ENCODE measurements at places on chromosomes 7 and 10. TPM values are rescaled to one million over a fixed set of nuclear protein-coding genes. Genes with fewer than 3 reads are reported as not detected.

DNA sequence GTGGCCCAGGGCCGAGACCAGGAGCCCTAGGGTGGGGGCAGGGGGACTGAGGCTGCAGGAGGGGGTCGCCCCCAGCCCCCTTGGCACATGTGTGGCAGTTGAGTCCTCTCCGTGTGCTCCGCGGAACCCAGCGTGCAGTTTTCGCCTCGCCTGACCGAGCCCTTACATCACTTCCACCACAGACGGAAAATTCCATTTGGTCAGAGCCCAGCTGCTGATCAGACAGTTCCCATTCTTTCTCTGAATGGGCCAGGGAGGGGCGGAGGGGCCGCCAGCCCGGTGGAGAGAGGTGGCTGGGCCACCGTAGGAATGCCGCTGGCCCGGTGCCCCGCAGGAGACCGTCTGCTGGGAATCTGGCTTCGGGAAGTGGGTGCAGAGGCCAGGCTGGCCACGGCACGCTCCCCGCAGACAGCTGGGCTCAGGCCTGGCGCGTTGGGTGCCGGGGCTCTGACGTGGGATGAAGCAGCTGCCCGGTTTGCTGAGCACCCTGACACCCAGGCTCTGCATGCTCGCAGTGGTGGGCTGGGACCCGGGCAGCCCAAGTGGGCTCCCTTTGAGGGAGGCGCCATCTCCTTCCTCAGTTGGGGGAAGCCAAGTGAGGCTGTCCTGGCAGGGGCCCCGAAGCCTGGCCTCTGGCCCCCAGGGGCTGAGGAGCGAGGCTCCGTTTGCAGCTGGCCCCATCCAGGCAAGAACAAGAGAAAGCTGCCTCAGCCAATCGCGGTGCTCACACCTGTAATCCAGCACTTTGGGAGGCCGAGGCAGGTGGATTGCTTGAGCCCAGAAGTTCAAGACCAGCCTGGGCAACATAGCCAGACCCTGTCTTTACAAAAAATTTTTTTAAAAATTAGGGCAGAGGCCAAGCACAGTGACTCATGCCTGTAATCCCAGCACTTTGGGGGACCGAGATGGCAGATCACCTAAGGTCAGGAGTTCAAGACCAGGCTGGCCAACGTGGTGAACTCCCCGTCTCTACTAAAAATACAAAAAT lies 9.9 kb downstream of the TTYH3 start:
- H3K36me3 ChIP-seq = no peaks in the 10 kb centered on the region
- H3K27ac ChIP-seq = peak overlapping the region; percentile 42
- H3K4me1 ChIP-seq = peaks cover 68% of the 10 kb centered on the region
- no peak for DNase-seq

DNA sequence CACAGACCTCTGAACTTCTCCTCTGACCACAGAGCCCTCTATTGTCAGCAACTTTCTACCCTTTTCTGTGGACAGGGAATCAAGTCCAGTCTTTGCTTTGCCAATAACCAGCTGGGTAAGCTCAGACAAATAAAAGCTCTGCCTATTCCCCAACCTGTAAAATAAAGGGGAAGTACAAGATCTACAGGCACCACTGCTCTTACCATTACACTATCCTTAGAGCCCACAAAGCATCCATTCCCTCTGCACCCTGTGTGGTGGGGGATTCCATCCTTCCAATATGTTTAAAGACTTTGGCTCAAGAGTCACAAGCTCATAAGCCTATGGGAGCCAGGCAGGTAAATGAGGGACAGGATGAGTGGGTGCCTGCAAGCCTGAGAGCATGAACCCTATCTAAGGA lies 88.2 kb downstream of the PARD3 start:
- no peaks in the 10 kb centered on the region for H3K36me3 ChIP-seq

EPDR1 gene
- 2.0 TPM for total RNA-seq

GRCh38 chr7:78777829-78778228 lies 675.6 kb downstream of the MAGI2 start:
- H3K4me3 ChIP-seq = no peak overlapping the region
- H3K36me3 ChIP-seq = no peaks in the 10 kb centered on the region
- no peaks in the 10 kb centered on the region for H3K4me1 ChIP-seq
- DNase-seq = no peak

GRCh38 chr10:21744223-21744622 lies 210.2 kb downstream of the MLLT10 start:
- no peaks in the 10 kb centered on the region for H3K27me3 ChIP-seq
- H3K4me3 ChIP-seq = no peak overlapping the region
- no peak for DNase-seq
- peaks cover 14% of the 10 kb centered on the region for H3K4me1 ChIP-seq
- peaks cover 32% of the 10 kb centered on the region for H3K36me3 ChIP-seq

DNA sequence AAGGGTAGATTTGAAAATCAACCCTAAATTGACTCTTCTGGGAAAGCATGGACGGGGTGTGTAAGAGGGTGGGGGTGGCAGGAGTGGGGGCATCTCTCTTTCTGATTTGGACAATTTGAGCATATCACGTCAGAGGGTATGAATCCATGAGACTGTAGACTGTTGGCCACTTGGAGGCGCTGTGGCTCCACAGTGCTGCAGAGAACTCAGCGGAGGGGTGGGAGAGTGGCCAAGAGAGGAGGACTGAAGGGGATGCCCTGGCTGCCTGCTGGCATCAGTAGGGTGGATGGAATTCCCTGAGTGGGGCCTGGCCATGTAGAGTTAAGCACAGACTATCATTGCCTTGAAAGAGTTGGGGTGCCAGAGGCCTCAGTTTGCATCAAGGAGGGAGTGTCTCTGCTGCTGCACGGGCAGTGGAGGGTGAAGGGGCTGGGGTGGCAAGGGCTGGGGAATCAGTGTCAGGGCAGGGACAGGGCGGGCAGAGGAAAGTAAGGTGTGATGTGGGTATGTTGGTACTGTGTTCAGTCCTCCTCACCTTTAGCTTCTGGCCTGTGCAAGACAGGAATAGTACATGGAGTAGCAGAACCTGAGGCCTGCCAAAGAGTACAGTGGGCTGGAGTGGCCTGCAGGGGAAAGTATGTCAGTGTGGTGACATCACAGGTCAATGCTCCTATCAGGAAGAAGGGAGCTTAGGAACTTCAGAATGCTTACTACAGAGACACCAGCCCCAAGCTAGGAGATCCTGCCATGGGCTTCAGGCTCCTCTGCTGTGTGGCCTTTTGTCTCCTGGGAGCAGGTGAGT lies 133.5 kb upstream of the PRSS58 start:
- no peak for DNase-seq
- H3K4me3 ChIP-seq = no peak overlapping the region
- H3K4me1 ChIP-seq = no peaks in the 10 kb centered on the region
- no peaks in the 10 kb centered on the region for H3K27me3 ChIP-seq
- H3K36me3 ChIP-seq = no peaks in the 10 kb centered on the region

- H3K4me3 ChIP-seq = no peak overlapping the region
- DNase-seq = peak; percentile 9
- H3K27ac ChIP-seq = no peak overlapping the region
- peaks cover 2% of the 10 kb centered on the region for H3K27me3 ChIP-seq
- H3K36me3 ChIP-seq = peaks cover 11% of the 10 kb centered on the region
- H3K4me1 ChIP-seq = peaks cover 12% of the 10 kb centered on the region
These were observed 814 bp upstream of the GPAM start for GRCh38 chr10:112184379-112184778.

DNA sequence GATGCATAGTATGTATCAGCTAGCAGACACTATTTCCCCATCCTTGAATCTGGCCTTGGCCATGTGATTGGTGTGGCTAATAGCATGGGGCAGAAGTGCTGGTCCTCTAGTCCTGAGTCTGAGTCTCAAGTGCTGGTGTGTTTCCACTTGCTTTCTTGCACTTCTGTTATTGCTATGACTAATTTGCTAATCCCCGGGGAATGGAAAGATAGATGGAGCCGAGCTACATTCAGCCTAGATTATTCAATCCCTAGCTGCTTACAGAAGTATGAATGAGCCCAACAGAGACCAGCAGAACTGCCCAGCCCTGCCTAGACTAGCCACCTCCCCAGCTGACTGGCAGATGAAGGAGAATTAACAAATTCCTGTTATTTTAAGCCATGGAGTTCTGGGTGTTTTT lies 53.2 kb upstream of the SYPL1 start:
- no peaks in the 10 kb centered on the region for H3K4me1 ChIP-seq
- no peak overlapping the region for H3K27ac ChIP-seq
- no peak overlapping the region for H3K4me3 ChIP-seq
- no peak for DNase-seq

NPSR1 gene
- total RNA-seq = not detected

ADAM22 gene
- total RNA-seq = 3.0 TPM

DNA sequence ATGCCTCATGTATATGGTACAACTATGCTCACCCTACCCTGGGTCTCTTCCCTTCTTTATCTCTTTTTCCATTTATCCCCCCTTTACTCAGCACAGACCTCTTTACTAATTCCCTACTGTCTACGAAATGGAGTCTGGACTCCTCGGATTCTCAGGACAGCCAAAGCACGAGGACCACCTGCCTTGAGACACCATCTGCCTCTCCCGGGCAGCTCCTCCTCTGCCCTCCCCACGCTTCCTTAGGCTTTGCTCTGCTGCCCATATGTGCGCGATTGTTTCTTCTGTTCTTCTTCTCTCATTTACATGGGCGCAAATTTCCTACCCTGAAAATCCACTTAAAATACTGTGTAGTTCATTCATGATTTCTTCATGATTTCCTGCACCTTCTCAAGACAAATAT lies 62.7 kb upstream of the STK17A start:
- H3K27me3 ChIP-seq = no peaks in the 10 kb centered on the region
- H3K36me3 ChIP-seq = no peaks in the 10 kb centered on the region
- no peak overlapping the region for H3K27ac ChIP-seq
- H3K4me3 ChIP-seq = no peak overlapping the region
- H3K4me1 ChIP-seq = no peaks in the 10 kb centered on the region
- DNase-seq = no peak

SFRP5 gene
- not detected for total RNA-seq

- no peak overlapping the region for H3K4me3 ChIP-seq
- H3K27ac ChIP-seq = no peak overlapping the region
- no peaks in the 10 kb centered on the region for H3K27me3 ChIP-seq
- no peak for DNase-seq
- no peaks in the 10 kb centered on the region for H3K36me3 ChIP-seq
- no peaks in the 10 kb centered on the region for H3K4me1 ChIP-seq
These were observed 112.4 kb upstream of the PPP2R2D start for GRCh38 chr10:131788386-131788785.

ACSL5 gene
- 53.7 TPM for total RNA-seq

TNS3 gene
- 3.5 TPM for total RNA-seq

DNA sequence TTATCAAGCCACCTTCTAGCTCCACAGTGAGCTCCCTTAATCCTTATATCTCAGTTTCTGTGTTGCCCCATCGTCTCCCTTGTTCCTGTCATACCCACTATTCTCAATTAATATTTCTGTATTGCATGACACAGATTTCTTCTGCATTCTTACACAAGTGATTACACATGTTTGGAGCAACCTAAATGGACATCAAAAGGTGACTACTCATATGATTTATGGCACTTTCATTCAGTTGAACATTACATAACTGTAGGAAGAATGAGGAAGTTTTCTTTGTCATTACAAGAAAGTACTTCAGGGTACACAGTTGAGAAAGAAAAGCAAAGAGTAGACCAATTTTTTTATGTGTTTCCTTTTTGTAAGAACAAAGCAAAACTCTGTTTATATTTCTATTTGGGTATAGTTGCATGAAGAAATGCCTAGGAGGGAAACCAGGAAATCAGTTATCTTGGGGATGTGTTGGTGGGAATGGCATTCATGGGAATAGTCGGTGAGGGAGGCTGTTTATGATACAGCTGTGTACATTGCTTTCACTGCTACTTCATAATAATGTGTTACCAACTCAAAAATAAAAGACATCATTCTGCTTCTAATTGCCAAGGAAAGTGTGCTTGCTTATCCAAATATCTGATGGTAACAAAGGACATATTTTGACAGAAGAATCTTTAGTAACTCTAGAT lies 23.6 kb upstream of the PRSS37 start:
- no peaks in the 10 kb centered on the region for H3K4me1 ChIP-seq
- H3K27me3 ChIP-seq = no peaks in the 10 kb centered on the region
- no peak overlapping the region for H3K4me3 ChIP-seq
- H3K27ac ChIP-seq = no peak overlapping the region
- H3K36me3 ChIP-seq = no peaks in the 10 kb centered on the region

KCNMA1 gene
- 1.8 TPM for total RNA-seq

DNA sequence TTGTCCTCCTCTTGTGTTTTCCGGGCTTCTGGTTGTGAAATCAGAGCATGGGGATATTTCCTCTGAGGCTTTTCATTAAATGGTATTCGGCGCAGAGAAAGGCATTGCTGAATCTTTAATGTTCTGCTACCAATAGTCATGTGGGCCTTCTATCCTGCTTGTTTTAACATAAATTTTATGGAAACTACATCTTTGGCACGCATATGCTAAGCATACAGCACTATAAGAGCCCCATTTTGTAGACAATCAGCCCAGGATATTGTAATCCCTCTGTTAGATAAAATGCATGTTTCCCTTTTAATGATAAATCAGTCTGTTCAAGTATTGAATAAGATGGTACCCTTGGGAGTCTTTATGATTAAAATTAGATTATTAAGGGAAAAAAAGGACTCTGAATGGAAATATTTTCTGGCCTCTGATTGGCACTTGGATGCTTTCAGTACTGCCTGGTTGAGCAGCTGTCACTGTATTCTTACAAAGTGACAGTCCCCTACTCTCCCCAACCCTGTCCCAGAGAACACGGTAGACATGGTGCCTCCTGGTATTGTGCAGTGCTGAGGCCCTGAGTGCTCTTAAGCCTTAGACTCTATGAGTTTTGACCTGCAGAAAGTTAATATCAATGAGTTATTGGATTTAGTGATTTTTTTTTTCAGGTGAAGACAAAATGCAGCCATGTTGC lies 256.3 kb downstream of the POU6F2 start:
- H3K27me3 ChIP-seq = no peaks in the 10 kb centered on the region
- no peak overlapping the region for H3K27ac ChIP-seq
- DNase-seq = no peak
- H3K4me1 ChIP-seq = no peaks in the 10 kb centered on the region
- H3K4me3 ChIP-seq = no peak overlapping the region
- H3K36me3 ChIP-seq = no peaks in the 10 kb centered on the region

ABLIM1 gene
- 71.9 TPM for total RNA-seq

TMEM176A gene
- not detected for total RNA-seq

AGK gene
- total RNA-seq = 106 TPM

DNA sequence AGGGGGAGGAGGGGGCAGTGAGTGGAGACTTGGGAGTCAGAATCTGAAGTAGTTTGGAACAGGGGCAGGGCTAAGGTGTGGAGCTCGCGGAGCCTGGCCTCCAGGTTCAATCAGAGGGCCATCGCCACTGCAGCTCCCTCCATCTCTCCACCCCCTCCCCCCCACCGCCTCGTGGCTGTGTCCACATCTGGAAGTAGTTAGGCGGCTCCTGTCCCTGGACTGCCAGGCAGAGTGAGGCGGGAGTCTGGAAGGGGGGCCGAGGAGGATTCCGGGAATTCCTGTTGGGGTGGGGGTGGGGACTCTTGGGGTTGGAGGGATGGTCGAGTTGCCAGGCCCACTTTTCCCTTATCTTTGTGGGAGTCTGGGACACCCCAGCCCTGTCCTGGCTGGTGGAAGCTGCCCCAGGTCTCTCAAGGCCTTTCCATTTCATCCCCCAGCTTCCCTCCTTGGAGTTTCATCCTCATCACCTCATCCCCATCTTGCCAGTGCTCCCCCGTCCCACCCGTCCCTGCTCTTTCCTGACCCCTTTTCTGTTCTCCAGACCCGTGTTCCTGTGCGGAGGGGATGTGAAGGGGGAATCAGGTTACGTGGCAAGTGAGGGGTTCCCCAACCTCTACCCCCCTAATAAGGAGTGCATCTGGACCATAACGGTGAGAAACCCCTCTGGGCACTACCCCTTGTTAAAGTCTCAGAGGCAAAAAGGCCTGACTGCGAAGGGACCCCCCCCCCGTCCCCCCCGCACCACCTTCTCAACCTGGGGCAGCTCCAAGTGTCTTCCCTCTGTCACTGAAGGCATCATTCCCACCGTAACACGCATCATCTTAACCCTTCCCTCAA lies 944 bp downstream of the PCOLCE start:
- no peak for DNase-seq
- peak overlapping the region; percentile 86 for H3K27ac ChIP-seq
- peaks cover 32% of the 10 kb centered on the region for H3K4me1 ChIP-seq
- H3K27me3 ChIP-seq = no peaks in the 10 kb centered on the region
- H3K4me3 ChIP-seq = peak overlapping the region; percentile 53
- no peaks in the 10 kb centered on the region for H3K36me3 ChIP-seq

Measured in natural killer cell (primary cell).